ENCODE measurements at places on chromosomes 3 and 15. TPM values are rescaled to one million over a fixed set of nuclear protein-coding genes. Genes with fewer than 3 reads are reported as not detected.

DNA sequence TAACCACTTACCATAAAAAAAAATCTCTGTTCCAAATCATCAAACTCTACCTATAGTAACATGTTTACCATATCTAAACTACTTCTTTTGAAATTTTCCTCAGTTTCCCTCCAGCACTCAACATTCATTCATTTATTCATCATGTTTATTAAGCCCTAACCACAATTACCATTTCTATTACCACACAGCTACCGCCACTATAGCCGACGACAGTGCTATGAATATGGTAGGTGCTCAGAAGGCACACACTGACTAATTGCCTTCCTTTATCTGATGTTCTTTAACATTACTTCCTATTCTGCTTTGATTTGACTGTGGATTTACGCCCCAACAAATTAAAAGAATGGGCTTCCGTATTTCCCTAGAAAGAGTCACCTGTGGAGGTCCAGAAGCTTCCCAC is 43.9 kb downstream of the GUCA1C start:
- no peak for DNase-seq

Gene CCR8
- not detected for total RNA-seq

DNA sequence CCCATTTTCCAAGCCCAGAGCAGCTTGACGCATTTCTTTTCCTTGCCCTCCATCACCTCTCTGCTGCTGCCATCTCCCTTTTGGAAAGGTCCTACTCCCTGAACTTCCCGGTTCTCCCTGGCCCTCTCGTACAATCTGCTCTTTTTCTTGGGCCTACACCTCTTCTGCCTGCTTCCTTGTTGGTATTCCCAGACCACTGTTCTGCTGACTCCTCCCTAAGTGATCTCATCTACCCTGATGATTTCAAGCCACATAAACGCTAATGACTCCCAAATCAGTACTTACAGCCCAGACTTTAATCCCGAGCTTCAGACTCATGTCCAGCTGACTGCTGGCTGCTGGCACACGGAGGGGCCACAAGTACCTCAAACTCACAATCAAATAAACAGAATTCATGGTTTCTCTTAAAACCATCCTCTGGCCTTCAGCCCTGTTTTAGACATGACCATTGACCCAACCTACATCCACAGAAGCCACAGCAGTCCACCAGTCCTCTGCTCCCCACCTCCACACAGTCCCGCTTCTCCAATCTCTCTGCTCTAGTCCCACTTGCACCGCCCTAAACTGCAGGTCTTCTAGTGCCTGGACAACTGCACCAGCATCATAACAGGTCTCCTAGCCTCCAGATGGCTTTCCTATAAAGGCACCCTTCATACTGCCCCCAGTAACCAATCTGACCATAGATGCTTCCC is 57.6 kb downstream of the AAGAB start:
- peak; percentile 89 for DNase-seq

DNA sequence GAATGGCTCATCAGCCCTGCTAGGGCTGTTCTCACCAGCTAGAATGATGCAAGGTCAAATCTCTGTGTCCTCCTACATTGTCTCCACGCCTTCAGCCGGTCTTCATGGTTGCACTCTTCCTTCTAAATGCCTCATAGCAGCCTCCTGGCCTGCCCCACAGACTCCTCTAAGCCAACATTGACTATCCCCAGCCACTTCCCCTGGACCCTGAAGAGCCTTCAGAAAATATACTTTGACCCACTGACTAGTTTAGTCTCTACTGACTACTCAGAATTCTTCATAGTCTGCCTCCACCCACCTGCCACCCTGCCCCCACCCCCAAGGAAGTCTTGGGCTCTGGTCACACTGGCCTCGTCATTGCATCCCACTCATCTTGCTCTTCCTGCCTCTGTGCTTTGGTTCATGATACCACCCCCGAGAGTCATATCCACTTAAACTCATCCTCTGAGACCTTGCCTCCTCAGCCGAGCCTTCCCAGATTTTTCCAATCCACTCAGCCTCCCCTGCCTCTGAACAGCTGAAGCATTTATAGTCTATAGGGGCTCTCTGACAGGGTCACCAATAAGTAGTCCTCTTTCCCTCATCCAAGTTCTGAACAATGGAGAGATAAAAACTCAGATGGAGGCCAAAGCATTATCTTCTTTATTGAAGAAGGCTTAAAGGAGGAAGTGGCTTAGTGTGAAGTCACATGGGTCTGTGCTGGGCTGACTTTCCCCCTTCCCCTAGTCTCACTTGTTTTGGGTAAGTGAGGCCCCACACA is 9.5 kb upstream of the DOCK3 start:
- no peak for DNase-seq

GRCh38 chr3:30933478-30934207 is 39.2 kb upstream of the GADL1 start:
- no peak for DNase-seq

- peak; percentile 98 for DNase-seq
These were observed 45.7 kb downstream of the EXOG start for GRCh38 chr3:38541806-38542205.
